ENCODE measurements at places on chromosomes 7 and 10.

DNA sequence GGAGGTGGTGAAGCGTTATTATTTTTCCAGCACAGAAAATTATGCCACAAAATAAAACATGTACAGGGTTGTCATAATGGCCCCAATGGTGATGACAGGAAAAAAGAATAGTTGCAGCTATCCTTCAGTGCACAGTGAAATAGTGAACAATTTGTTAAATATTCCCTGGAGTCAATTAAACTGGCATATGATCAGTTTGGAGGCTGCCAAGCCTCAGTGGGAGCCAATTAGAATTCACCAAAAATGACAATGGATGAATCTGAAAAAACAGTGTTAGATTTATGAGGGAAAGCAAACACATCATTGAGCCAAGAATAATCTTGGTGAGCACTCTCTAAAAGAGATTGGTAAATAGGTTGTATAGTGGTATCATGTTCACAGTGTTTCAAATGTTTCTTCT lies 146.3 kb downstream of the OTUD1 start:
- no peak for DNase-seq

- no peak for DNase-seq
Observed at GRCh38 chr7:139603282-139603681, 79.8 kb downstream of the CLEC2L start.

- DNase-seq: no peak
Observed at GRCh38 chr10:106424054-106424453, 740.5 kb downstream of the SORCS1 start.

DNA sequence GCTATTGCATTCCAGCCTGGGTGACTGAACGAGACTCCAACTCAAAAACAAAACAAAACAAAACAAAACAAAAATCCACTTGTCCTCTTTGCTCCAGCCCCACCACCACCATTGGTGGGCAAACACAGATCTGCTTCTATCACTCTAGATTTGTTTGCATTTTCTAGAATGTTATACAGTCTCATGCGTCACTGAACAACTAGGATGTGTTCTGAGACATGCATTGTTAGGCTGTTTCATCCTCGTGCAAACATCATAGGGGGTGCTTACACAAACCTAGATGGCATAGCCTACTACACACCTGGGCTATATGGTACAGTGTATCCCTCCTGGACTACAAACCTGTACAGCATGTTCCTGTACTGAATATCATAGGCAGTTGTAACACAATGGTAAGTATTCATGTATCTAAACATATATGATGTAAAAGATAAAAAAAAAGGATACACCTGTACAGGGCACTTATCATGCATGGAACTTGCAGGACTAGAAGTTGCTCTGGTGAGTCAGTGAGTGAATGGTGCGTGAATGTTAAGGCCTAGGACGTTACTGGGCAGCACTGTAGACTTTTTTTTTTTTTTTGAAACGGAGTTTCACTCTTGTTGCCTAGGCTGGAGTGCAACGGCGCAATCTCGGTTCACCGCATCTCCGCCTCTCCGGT lies 45.3 kb downstream of the BTBD16 start:
- DNase-seq: no peak

GRCh38 chr10:59825932-59826331 lies 72.7 kb upstream of the MRLN start:
- no peak for DNase-seq

GRCh38 chr10:23694446-23694920 lies 255.6 kb downstream of the OTUD1 start:
- peak; percentile 60 for DNase-seq

DNA sequence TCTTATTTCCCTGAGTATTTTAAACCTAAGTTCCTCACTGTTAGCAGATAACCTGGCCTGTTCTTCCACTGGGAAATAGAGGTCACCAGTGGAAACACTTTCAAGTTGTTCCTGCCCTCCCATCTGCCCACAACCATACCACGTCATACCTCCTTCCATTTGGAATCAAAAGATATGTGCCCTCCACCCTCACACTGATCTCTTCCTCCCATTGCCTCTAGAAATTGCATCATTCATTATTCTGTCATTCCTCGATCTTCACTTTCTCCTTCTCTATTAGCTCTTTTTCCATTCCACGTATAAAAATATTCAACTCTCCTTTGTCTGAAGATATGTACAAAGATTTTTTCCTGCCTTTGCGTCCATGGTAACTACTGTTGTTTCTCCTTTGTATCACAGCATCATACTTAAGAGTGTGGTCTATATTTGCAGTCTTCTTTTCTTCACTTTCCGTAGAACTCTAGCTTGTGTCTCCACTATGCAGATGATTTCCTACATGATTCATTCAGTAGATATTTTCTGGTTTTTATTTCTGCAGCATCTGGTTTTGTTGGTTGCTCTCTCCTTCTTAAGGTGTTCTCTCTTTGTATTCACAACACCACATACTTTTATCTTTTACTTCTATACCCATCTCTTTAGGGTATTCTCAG lies 312.3 kb downstream of the REEP3 start:
- DNase-seq: no peak

GRCh38 chr10:7520507-7521485 lies 110.0 kb upstream of the SFMBT2 start:
- DNase-seq: no peak

DNA sequence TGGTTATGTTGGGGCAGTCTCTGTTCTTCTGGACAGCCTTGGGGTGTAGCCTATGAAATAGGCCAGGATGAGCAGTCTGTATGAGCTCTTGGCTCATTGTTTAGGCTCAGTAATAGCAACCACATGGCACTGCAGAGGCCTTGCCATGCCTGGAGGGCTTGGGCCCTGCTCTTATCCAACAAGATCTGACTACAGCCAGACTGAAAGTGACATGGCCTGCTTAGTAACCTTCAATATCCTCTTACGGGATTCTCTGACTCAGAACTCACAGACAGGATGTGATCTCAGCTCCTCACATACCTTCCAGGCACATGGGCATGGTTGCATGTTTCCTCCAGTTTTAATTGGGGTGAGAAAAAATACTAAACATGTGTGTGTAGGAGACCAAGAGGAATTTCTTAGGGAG lies 289.3 kb downstream of the PTEN start:
- no peak for DNase-seq
